Mammary epithelial cell (primary cell): ENCODE measurements at places on chromosomes 12 and 14. TPM values are rescaled to one million over a fixed set of nuclear protein-coding genes. Genes with fewer than 3 reads are reported as not detected.

The MIP gene
- polyA plus RNA-seq = 0.06 TPM

GRCh38 chr12:58657190-58657589 is 263.1 kb downstream of the LRIG3 start:
- DNase-seq = no peak

- peak; percentile 80 for DNase-seq
Measured at GRCh38 chr12:124727264-124727800, 136.3 kb downstream of the SCARB1 start.

GRCh38 chr12:32768518-32768917 is 12.8 kb upstream of the YARS2 start:
- DNase-seq = peak; percentile 9
